ENCODE measurements at places on chromosomes 11 and 22.

GRCh38 chr22:43389227-43389836 lies 22.5 kb upstream of the MPPED1 start:
- H3K27ac ChIP-seq: no peak overlapping the region
- no peaks in the 10 kb centered on the region for H3K4me1 ChIP-seq
- H3K36me3 ChIP-seq: no peaks in the 10 kb centered on the region

DNA sequence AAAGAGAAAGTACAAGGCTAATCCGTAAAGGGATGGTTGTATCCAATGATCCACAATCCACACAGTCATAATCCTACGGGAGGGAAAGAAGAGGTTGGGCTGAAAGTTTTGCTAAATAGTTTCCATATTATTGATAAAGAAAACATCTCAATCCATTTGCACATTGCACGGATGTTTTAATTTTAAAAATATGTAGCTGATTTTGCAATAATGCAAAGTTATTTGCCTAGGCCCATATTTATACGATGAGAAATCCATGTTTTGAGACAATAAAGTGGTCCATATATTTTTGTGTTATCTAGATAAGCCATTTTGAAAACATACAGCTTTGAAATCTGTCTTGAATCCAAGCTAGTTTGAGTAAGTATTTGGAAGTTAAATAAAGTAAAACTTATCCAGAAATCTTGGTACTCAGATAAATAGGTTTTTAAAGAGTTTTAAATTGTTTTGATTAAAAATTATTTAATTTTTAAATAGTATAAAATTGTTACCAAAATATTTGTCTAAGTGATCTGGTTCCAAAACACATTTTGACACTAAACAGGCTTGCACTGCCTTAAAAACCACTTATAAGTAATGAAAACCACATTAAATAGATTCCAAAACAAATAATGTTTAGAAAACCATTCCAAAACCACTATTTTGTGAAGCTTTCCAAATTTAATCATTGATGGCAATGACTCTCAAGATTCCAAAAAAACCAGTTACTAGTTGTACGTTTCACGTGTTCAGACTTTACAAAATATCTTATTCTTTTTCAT lies 38.2 kb upstream of the PAMR1 start:
- H3K27ac ChIP-seq: no peak overlapping the region
- no peaks in the 10 kb centered on the region for H3K4me1 ChIP-seq
- H3K36me3 ChIP-seq: no peaks in the 10 kb centered on the region
- no peak for DNase-seq
- H3K27me3 ChIP-seq: no peaks in the 10 kb centered on the region

GRCh38 chr11:9506489-9507276 lies 45.9 kb downstream of the ZNF143 start:
- peak; percentile 93 for DNase-seq
- H3K27me3 ChIP-seq: no peaks in the 10 kb centered on the region
- H3K4me1 ChIP-seq: no peaks in the 10 kb centered on the region
- peaks cover 40% of the 10 kb centered on the region for H3K36me3 ChIP-seq
- no peak overlapping the region for H3K4me3 ChIP-seq
- no peak overlapping the region for H3K27ac ChIP-seq

DNA sequence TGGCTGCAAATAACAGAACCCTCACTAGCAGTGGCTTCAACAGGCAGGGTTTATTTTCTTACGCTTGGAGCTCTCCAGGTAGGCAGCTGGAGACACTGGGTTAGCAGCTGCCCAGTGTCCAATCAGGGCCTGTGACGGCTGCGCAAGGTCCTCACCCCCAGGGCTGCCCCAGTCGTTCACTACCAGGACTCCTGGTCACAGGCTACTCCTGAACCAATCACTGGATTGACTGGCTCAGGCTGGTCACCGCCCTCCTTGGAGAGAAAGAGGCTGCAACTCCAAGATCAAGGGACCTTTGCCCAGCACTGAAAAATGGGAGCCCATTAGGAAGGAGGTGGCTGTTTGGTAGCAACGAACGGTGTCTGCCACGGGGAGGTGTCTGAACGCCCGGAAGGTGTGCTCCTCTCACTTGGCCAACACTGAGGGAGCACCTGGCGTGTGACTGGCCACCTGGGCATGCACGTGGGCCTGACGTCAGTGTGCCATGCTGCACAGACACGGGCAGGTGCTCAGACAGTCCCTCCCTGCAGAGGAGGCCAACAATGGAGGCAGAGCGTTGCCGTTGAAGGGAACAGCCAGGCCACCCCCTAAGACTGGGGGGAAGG lies 5.1 kb downstream of the ARSA start:
- H3K4me1 ChIP-seq: peaks cover 4% of the 10 kb centered on the region
- H3K27ac ChIP-seq: no peak overlapping the region
- H3K36me3 ChIP-seq: no peaks in the 10 kb centered on the region
- H3K27me3 ChIP-seq: peaks cover 25% of the 10 kb centered on the region

- no peak for DNase-seq
- H3K36me3 ChIP-seq: peaks cover 3% of the 10 kb centered on the region
- H3K4me1 ChIP-seq: peaks cover 20% of the 10 kb centered on the region
- peak overlapping the region; percentile 68 for H3K4me3 ChIP-seq
- no peaks in the 10 kb centered on the region for H3K27me3 ChIP-seq
Observed at GRCh38 chr11:86058360-86058759, 10.5 kb downstream of the PICALM start.
